ENCODE measurements at places on chromosomes 7 and 10. TPM values are rescaled to one million over a fixed set of nuclear protein-coding genes. Genes with fewer than 3 reads are reported as not detected.

The GTPBP10 gene
- total RNA-seq = 18.5 TPM

The NOBOX gene
- not detected for total RNA-seq

The NUB1 gene
- 33.5 TPM for total RNA-seq

The LRRC18 gene
- not detected for total RNA-seq

The TEX36 gene
- total RNA-seq = not detected

The TFPI2 gene
- 10.4 TPM for total RNA-seq

The TRPV6 gene
- total RNA-seq = 0.80 TPM

DNA sequence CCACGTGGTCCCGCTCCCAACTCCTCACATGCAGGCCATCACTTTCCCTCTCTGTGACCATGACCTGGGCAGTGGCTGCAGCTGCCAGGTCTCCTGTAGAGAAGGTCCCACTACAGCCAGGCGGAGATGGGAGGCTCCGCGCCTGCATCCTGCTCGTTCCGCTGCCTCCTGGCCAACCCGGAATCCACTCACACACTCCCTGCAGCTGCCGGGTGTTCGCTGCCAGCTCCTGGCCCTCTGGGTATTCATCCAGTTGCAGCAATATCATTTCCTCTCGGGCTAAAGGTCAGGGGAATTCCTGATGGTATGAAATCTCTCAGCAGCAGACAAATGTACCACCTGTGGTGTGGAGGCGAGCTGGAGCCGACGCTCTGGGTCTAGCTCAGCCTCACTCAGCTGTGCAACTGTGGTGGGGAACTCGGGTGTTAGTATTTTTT lies 65.7 kb downstream of the TLL2 start:
- H3K4me1 ChIP-seq = peaks cover 72% of the 10 kb centered on the region
- peaks cover 13% of the 10 kb centered on the region for H3K36me3 ChIP-seq
- no peak overlapping the region for H3K4me3 ChIP-seq
- H3K27me3 ChIP-seq = no peaks in the 10 kb centered on the region
- DNase-seq = no peak
- peak overlapping the region; percentile 100 for H3K27ac ChIP-seq

GRCh38 chr7:151579644-151580043 lies 59.9 kb upstream of the RHEB start:
- H3K36me3 ChIP-seq = peaks cover 22% of the 10 kb centered on the region
- no peak for DNase-seq
- no peaks in the 10 kb centered on the region for H3K27me3 ChIP-seq
- no peak overlapping the region for H3K27ac ChIP-seq
- H3K4me1 ChIP-seq = no peaks in the 10 kb centered on the region

GRCh38 chr7:5690931-5691473 lies 90.5 kb downstream of the RNF216 start:
- H3K36me3 ChIP-seq = no peaks in the 10 kb centered on the region
- DNase-seq = no peak
- no peaks in the 10 kb centered on the region for H3K27me3 ChIP-seq
- H3K4me3 ChIP-seq = no peak overlapping the region

- DNase-seq = no peak
- peaks cover 13% of the 10 kb centered on the region for H3K4me1 ChIP-seq
- no peak overlapping the region for H3K4me3 ChIP-seq
- H3K36me3 ChIP-seq = peaks cover 22% of the 10 kb centered on the region
- H3K27ac ChIP-seq = no peak overlapping the region
These were observed 53.3 kb downstream of the ZMYND11 start for GRCh38 chr10:188546-188945.

DNA sequence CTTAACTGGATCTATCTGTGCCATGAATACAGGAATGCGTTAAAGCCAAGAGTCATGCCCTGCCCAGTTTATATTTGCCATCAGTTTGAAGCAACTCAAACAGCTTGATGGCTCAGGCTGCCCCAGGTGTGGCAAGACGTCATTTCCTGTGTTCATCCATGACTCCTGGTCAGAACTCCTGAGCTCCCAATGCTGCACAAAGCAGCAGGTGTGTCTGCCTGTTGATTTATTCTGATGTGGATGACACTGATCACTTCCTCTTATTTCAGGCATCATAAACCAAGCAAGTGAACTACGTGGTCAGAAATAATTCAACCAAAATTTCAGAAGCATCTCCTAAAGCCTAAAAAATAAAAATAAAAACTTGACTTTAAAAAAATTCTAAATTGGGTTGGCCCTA lies 68.5 kb downstream of the EZH2 start:
- no peaks in the 10 kb centered on the region for H3K27me3 ChIP-seq
- 0 out of 2 replicates have a peak, but pooled peaks cover 6% of the 10 kb centered on the region for H3K4me1 ChIP-seq
- H3K4me3 ChIP-seq = no peak overlapping the region
- no peak overlapping the region for H3K27ac ChIP-seq
- no peak for DNase-seq
- H3K36me3 ChIP-seq = peaks cover 53% of the 10 kb centered on the region

- no peaks in the 10 kb centered on the region for H3K4me1 ChIP-seq
- H3K27me3 ChIP-seq = no peaks in the 10 kb centered on the region
- H3K27ac ChIP-seq = no peak overlapping the region
- no peak for DNase-seq
- H3K36me3 ChIP-seq = peaks cover 4% of the 10 kb centered on the region
- no peak overlapping the region for H3K4me3 ChIP-seq
These were observed 84.7 kb upstream of the GPR141 start for GRCh38 chr7:37598824-37599223.

DNA sequence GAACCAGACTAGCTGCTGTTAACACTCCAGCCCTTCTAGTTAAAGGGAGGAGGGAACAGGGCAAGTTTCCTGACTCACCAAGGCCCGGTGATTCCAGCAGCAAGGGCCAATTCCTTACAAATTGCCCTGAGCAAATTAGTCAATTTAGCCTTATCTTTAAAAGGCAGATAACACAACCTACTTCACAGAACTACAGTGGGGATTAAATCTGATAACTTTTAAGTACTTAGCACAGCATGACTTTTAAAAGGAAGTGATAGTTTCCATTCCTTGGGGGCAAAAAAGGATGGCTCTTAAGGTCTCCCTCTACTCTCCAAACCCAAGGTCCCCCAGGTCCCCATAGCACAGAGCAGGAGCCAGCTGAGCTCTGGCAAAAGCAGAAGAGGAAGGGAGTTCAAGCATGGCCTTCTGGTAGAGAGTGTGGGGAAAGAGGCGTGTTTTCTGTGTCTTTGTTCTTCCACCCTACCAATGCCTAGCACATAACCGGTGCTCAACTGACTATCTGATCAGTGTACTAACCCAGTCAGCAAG lies 4.0 kb downstream of the CDCA7L start:
- peak overlapping the region; percentile 84 for H3K4me3 ChIP-seq
- peaks cover 70% of the 10 kb centered on the region for H3K4me1 ChIP-seq
- H3K36me3 ChIP-seq = peaks cover 20% of the 10 kb centered on the region
- no peaks in the 10 kb centered on the region for H3K27me3 ChIP-seq

DNA sequence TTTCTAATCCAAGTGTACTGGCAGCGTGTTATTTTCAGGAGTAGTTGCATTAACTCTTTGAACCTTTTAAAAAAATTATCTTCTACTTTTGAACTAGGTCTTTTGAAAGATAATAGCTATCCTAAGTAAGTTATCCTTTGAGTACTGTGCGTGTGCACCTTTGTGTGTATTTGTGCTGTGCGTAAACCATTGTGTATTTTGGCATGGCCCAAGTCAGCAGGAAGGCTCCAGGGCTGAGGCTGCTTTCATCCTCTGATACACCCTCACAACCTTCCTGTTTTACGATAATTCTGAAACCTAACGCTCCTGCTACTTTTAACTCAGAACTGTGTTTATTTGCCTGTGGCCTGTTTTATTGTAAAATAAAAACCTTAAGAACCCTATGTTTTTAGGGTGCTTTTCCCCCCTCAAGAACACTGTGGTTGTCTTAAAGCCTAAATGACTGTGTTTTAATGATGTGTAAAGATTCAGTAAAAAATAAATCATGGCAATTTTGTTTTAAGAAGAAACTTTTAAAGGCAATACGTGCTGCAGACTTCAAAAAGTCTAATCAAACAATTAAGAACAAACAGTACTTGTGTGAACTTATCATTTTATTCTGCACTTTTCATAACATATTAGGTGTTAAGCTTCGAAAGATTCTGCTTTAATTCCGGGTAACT lies 57.5 kb downstream of the HDAC9 start:
- no peaks in the 10 kb centered on the region for H3K27me3 ChIP-seq
- peaks cover 8% of the 10 kb centered on the region for H3K4me1 ChIP-seq
- no peak for DNase-seq
- no peak overlapping the region for H3K27ac ChIP-seq
- no peaks in the 10 kb centered on the region for H3K36me3 ChIP-seq
